ENCODE measurements at places on chromosomes 1 and 21.

- DNase-seq, result no peak
Measured at GRCh38 chr1:200535605-200536004, 84.9 kb downstream of the KIF14 start.

- DNase-seq, result no peak
Measured at GRCh38 chr1:239056940-239057339, 329.4 kb upstream of the CHRM3 start.

DNA sequence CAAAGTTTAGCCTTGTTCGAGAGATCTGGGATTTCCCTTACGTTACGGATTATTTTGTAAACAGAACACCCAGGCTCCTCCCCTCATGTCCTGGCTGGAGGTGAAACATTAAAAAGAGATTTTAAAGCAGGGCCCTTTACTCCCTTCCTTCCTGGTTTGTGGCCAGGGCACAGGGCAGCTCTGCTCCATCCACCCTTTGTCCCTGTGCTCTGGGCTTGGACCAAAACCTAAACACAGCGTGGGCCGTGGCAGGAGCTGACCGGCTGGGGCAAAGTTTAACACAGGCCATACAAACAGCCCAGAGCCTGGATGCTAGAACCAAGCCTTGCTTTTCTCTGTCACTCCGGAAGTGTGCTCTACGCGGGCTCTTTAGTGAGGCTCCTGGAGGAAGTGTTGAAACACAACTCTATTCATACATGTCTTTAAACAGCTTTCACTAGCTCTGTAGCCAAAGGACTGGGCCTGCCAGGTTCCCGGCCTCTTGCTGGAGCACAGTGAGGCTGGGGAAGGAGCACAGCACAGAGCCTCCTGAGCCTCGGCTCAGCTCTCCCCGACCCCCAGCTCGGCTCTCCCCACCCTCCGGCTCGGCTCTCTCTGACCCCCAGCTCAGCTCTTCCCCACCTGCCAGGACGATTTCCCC lies 84.7 kb downstream of the PDE9A start:
- DNase-seq, result peak; percentile 58

- peak; percentile 91 for DNase-seq
Measured at GRCh38 chr1:167059045-167059808, 30.9 kb downstream of the GPA33 start.

DNA sequence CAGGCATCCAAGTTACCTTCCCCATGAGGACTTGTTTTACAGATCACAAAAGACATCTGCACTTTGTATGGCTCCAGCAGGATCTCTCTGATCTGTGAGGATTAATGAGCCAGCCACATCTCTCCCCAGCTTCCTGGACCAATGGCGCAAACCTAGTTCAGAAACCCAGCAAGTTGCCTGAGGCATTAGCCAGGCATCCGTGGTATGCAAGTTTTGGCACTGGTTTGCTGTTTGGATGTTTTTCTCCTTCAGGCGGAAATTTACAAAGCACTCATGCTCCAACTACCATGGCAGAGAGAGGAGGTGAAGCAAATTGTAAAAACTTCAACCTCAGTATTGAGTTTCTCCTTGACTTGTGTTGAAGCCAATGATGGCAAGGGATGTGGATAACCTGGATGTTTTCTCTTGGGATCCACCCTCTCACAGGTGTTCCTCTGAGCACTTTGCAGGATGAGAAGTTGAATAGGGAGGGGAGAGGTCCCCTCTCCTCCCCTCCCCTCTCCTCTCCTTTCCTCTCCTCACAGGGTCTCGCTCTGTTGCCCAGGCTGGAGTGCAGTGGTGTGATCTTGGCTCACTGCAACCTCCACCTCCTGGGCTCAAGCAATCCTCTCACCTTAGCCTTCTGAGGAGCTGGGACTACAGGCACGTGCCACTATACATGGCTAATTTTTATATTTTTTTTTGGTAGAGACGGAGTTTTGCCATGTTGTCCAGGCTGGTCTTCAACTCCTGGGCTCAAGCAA lies 25.6 kb upstream of the ENO1 start:
- DNase-seq, result no peak

- no peak for DNase-seq
Measured at GRCh38 chr1:246197076-246197475, 310.0 kb downstream of the SMYD3 start.

DNA sequence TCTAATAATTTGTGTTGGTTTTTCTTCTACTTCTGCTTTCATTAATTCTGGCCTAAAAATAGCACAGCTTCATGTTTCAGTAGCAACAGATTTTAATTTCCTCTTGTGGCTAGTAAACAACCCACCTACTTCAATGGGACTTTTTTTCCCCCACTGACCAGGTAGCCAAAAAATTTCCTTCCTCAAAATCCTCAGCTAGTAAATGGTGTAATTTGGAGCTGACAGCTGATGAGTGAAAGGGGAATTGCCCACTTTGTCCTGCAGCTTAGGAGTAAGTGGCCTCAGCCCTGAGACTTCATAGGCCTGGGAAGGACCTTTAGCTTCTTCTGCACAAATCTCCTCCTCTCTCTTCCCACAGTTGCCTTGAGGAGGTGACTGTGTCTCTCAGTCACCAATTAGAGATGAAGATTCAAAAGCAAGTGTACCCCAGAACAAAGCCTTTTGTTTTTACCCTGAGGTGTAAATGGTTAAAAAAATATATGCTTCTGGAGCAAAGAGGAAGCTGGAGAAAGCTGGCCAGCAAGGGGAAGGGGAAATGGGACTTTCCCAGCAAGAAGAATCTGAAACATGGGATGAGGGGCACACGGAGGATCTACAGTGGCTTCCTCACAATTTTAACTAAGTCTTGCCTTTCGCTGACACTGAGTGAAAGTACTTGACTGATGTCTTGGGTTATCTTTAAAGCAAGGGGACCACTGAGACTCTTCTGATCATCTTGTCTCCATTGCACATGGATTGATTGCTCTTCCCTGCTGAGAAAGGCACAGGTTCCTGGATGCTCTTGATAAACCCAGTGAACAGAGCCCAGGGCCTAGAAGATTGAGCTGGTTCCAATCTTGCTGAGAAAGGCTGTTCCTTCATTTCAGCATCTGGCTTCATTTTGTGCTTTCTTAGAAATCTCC lies 35.8 kb upstream of the VCAM1 start:
- DNase-seq, result no peak

DNA sequence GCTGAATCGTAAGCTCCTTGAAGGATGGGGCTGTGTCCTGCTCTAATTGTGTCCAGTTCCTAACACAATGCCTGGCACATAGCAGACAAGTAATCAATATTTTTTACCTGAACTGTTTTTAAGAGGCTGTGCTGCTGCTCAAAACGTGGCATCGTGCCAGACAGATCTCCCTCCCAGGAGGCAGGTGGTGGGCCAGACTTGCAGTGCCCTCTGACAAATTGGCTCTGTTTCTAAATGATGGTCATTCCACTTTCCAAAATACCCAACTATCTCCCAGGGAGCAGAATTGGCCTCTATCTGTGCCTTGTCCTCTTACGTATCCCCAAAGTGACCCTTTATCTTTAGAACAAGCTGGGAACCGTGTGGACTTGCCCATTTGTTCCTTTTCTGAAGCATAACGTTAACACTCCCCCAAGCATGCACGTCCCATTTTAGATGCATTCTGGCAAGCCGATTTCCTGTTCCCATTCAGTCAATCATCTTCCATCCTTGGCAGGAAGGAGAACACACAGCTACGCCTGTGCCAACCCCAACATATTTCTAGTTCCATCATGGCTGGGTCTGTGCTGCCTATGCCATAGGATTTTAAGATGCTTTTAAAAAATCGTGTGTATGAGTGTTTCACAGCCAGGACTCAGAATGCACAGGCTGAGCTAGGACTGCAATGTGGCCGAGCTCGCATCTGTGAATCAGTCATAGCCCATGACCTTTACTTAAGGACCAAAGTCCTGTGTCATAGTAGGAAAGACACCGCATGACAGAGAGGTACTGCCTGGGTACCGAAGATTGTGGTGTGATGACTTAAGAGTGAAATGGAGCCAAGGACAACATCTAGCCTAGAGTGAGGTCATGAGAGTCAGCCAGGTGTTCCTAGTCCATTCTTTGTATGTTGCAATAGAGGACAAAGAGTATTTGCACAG lies 408.6 kb downstream of the PRDM2 start:
- no peak for DNase-seq

DNA sequence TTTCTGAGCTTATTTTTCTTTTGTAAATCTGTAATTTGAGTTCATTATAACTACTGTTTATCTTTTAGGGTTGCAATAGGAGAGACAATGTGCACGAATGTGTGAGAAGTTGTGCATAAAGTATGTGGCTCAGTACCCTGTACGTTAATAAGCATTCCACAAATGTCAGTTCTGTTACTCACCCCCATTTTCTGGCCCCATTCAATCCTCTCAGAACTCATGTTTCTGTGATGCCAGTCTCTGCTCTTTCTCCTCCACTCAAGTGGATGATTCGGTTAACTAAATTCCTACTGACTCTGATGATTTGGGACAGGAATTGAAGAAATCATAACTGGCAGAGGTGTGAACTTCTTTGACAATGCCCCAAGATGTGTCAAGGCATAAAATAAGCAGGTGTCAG lies 10.2 kb upstream of the DMRTB1 start:
- DNase-seq, result no peak

DNA sequence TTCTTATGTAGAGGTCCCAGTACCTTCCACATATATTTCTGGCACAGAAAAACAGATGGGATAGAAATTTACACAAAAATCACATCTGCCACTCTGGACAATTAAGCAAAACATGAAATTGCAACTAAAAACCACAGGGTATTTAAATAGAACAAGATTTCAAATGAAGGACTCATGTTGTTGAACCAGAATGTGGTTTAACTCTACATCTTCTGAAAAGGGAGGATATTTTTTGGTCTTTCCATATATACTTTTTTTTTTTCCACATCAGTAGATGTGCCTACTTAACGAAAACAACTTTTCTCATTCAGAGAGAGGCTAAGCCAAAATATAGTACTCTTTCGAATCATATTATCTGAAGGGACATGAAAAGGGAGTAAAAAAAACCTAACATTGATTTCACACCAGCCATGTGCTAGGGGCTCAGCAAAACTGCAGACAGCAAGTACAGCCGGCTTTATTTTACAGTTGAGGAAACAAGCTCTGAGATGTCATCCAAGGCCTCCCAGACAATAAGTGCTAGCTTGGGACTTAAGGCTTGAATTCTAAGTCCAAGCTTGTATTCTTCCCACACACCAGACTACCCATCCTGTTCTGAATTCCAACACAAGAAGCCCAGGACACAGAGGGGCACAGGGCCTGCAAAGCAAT lies 208.9 kb downstream of the PBX1 start:
- no peak for DNase-seq

GRCh38 chr21:28522014-28522799 lies 470.5 kb downstream of the LTN1 start:
- DNase-seq, result no peak

GRCh38 chr1:22808676-22809483 lies 98.2 kb downstream of the EPHB2 start:
- DNase-seq, result no peak

DNA sequence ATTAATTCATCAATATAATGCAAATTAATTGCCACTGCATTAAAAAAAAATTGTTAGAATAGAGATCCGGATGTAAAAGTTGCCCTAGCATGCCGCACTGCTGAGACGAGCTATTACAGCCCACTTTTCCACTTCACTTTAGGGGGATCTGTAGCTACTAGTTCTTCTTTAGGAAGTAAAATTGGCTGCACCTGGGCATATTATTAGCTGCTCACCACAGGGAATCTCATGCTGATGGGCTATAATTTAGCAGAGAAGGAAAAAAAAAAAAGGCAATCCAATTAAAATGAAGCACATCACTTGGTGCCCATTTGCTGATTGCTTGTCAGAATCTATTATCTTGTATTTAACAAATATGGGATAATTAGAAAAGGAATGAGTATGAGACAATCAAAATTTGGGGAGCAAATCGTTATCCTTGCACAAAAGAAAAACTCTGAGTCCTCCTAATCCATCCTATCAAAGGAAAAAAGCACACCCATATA lies 233.4 kb downstream of the DSCAM start:
- DNase-seq, result no peak

GRCh38 chr1:95195046-95195445 lies 39.0 kb upstream of the RWDD3 start:
- DNase-seq, result no peak

GRCh38 chr1:17075470-17076255 lies 21.8 kb upstream of the SDHB start:
- no peak for DNase-seq

DNA sequence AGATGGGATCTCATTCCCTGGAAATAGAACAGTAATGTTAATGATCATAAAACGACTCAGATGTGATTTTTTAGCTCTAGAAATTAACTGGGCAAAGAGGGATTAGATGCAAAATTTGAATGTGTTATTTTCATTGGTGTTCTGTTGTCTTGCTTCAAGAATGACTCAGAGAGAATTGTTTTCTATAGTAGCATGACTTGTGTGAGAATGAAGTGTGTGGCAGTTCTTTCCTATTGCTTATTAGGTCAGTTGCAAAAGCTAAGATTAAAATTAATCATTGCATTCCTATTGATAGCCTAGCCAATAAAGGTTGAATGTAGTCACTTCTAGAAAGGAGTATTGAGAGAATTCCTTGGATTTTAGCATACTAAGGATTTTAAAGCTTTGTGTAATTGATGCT lies 22.9 kb downstream of the SPEN start:
- DNase-seq, result no peak

Measured in stimulated activated effector memory CD8-positive, alpha-beta T cell treated with anti-CD3 and anti-CD28 coated beads, Interleukin-12 subunit alpha, Interleukin-12 subunit beta, amount 100 ng/mL, for 72 hours (primary cell).